ENCODE measurements at places on chromosomes 2 and 18.
A peak's percentile ranks its signal among the peaks of the same experiment; 100 is the strongest.

GRCh38 chr2:6866275-6866671 lies 566 bp upstream of the CMPK2 start:
- no peak for DNase-seq

DNA sequence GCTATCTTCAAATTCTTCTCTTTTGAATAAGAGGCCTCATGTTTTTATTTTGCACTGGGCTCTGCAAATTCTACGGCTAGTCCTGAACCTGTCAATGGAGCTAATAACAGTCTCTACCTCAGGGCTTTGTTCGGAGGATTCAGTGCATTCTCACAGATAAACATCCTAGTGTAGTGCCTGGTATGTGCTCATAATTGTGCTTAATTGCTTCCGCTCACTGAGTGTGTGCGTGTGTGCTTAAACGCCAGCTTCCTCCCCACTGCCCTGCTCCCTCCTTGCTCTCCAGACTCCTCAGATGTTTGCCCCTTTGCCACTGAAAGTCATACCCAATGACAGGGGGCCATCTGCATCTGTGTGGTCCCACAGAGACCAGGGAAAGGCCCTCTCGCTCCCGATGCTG lies 6.7 kb downstream of the GYPC start:
- no peak for DNase-seq

DNA sequence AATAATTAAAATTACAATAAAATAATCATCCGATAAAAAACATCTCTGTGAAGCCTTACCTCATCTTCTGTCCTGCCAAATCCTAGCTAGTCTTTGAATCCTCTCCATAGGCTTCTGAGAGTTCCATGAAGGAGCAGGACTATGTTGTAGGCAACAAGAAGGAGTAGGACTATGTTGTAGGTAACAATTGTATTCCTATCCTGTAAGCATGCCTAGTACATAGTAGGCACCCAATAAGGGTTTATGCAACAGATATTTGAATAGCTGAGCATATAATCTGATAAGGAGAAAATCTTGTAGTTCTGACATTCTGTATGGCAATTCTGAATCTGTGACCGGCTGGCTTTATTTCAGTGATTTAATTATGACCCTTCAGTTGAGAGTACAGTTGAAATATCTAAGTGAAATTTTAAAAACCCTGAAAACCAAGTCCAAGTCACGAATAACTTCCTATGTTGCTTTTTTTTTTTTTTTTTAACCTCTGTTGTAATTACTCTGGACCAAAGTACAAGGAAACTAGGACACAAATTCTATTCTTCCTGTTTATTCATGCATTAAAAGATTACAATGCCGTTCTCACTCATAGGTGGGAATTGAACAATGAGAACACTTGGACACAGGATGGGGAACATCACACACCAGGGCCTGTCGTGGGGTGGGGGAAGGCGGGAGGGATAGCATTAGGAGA lies 27.8 kb downstream of the VWA3B start:
- no peak for DNase-seq

GRCh38 chr2:227464851-227465250 lies 7.1 kb upstream of the AGFG1 start:
- no peak for DNase-seq

DNA sequence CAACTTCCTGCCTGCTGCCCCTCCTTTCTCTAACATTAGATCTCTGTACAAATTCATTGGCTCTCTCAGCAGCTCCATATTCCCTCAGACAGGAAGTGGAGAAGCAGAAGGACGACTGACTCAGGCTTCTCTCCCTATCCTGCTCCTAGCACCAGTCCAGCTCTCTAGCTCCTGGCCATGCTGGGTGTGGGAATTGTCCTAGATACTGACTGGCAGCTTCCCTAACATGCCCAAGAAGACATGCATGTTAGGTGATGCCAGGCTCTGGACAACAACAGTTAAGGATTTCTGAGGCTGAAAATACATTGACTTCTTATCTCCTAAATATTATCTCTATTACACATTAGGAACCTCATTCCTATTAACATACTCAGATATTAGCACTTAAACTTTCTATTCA lies 292.9 kb downstream of the IKZF2 start:
- DNase-seq = no peak

DNA sequence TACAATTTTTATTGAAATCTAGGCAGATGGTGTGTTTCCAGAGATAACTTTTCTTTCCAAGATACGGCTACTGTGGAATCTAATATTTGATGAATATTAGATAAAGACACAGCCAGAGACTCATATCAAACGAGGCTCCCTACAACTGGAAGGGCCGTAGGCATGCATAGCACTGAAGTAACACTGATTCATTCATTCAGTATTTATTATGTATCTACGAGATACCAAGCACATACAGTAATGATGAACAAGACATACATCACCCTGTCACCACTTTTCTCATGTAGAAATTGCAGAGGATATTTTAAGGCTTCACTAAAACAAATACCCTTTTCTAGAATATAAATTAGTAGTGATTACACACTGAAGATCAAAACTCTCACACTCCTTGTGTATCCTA lies 74.5 kb downstream of the KCTD18 start:
- DNase-seq = no peak

DNA sequence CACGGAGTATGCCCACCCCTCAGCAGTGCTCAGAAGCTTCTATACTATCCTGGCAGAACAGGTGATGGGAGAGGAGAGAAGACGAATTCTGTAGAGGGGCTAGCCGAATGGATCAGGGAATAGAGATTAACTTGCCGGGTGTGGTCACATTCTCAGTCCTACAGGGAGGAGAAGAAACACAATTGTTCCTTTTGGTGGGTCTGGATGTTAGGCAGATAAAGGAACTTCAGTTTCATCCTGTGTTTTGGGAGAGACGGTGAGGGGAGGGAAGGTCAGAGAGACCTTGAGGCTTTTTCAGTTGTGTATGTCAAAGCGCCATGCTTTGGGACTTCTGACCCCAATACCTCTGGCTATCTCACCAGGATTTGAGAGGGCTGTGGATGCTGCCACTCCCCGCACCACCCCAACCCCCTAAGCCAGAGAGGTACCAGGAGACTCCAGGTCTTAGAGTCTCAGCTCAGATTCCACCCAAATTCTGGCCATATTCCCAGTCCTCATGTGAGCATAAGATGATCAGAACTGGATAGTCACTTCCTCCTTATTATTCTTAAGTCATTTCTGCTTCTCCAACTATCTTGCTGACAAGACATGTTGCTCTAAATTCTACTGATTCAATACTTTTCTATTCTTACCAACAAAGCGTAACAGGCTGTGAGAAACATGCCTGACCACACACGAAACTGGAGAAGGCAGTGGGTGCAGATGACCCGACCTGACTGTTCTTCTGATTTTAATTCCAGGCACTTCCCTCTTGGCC lies 2.3 kb upstream of the TMEM37 start:
- no peak for DNase-seq

GRCh38 chr2:45439788-45440773 lies 171.0 kb downstream of the SRBD1 start:
- no peak for DNase-seq

DNA sequence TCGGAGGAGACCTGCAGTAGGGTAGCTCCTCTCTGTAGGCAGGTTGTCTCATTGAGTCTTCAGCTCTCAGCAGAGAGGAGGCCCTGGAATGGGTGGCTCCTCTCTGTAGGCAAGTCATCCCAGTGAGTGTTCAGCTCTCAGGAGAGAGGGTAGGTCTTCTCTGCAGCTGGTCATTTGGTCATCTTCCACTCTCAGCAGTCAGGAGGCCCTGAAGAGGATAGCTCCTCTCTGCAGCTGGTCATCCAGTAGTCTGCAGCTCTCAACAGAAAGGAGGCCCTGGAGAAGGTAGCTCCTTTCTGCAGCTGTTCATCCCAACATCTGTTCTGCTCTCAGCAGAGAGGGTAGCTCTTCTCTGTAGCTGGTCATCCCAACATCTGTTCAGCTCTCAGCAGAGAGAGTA lies 26.0 kb upstream of the RUFY4 start:
- no peak for DNase-seq

- no peak for DNase-seq
Measured at GRCh38 chr2:181169503-181169902, 189.1 kb downstream of the UBE2E3 start.

GRCh38 chr2:177396703-177397460 lies 4.3 kb downstream of the AGPS start:
- DNase-seq = no peak

DNA sequence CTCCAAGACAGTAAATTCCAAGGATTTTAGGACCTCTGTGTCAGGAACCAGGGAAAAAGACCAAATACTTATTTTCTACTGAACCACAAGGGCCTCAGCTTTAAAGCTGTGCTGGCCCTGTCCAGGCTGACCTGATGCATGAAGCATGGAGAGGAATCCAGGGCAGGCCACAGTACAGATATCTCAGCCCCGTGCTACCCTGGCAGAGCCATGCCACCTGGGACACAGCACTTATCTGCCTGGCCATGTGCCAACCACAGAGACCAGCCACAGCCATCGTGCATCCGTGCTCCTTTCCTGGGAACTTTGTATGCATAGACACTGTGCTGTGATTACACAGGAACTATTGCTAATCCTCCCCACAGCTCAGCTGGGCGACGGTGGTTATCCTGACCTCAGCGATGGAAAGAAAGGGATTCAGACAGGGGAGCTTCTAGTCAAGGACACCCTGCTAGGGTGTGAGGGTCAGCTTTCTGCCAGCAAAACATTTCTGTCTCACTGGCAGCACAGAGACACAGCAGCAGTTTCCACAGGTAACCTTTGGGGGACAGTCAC lies 687.4 kb upstream of the ID2 start:
- no peak for DNase-seq

- DNase-seq = no peak
Measured at GRCh38 chr2:112032224-112032586, 22.9 kb upstream of the TMEM87B start.

- no peak for DNase-seq
Measured at GRCh38 chr2:70515938-70516337, 37.7 kb downstream of the TGFA start.

GRCh38 chr2:48180557-48180956 lies 274.3 kb upstream of the FBXO11 start:
- DNase-seq = no peak

- DNase-seq = no peak
Measured at GRCh38 chr2:189056200-189057106, 82.3 kb downstream of the COL3A1 start.

- DNase-seq = no peak
Measured at GRCh38 chr2:37633234-37633633, 38.2 kb downstream of the CDC42EP3 start.

DNA sequence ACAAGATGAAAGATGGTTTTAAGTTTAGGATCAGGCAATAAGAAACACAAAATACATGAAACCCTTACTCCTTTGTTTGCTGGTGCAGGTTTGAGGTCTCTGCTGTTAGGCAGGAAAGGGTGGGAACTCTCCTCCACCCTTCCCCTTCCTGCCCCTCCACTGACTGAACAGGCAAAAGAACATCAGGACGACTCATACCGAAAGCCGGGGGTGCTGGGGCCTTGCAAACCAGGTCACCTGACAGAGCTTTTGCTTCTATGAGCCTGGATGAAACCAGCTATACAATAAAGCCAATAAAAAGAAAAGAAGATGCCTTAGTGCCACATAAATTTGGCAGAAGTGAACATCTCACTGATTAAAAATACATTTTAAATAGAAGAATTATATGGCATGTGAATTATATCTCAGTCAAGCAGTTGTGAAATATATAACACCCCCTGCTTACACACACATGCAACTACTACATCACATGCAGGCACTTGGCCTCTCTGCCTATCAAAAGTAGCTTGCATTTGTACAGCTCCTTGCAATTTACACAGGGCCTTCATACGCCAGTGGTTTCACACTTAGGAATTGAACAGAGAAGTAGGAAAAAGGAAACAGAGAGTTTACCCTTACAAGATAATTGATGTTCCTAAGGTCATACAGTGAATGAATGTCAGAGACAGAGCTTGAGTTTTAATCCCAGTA lies 215.1 kb upstream of the TRIB2 start:
- DNase-seq = peak; percentile 10

GRCh38 chr18:44816050-44816449 lies 135.4 kb downstream of the SETBP1 start:
- no peak for DNase-seq

- DNase-seq = no peak
Measured at GRCh38 chr18:58666176-58666575, 5.1 kb upstream of the MALT1 start.

DNA sequence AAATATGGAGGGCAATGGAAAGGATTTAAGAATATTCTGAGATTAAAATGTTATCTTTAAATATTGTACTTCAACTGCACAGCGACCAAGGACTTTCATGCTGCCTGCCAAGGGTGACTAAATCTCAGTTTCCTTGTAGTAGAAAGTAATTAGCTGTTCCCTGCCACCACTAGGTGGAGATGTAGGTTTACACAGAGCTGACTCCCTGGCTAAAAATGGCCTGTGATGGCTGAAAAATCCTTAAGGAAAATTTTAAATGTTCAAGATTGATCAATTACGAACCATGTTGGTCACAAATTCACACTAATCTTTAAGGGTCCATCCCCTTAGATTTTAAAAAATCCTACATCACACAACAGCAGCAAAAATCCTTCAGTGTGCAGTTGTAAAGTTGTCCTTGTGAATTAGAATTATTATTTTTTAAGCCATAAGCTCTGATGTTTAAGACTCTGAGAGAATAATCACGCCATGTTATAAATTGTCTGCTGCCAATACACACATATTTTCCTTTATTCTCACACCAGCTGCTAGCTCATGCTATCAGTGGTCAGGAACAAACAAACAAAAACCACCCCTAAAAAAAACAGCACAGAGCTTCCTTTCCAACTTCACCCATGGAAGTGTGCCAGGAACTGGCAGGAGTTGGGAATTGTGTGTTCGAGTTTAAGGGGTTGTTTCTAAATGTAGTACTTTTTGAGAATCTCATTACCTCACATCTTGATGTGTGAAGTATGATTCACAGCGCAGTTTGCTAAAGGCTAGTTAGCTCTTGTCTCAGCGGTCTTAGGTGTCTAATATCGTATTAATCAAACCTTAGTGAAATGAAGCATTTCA lies 399.8 kb downstream of the TMEM182 start:
- no peak for DNase-seq

DNA sequence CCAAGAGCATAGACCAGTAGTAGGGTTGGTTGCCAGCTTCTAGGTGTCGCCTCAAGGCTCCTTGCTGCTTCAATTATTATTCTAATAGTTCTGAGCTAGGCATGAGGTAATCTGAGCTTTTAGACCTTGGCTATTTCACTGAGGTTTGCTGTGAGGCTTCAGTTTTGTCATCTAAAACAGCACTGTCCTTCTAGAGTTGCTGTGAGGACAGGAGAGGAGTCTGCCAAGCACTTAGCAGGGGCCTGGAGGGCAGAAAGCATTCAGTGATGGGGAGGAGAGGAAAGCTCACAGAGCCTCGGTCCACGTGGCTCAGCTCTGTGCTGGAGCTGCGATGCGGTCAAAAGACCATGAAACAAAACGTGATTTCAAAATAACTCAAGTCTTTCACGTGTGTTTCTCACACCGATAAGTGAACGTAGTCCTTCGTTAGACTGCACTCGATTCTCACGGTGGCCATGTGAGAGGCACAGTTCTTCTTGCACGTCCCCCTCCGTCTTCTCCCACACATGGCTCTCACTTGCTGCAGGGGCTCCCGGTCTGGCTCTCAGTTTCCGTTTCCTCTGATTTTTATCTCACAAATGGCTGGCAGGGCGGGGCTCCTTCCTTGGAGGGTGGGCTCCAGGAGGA lies 113.7 kb downstream of the B3GNT2 start:
- DNase-seq = no peak
